ENCODE measurements at places on chromosomes 12 and 14. TPM values are rescaled to one million over a fixed set of nuclear protein-coding genes. Genes with fewer than 3 reads are reported as not detected.

DNA sequence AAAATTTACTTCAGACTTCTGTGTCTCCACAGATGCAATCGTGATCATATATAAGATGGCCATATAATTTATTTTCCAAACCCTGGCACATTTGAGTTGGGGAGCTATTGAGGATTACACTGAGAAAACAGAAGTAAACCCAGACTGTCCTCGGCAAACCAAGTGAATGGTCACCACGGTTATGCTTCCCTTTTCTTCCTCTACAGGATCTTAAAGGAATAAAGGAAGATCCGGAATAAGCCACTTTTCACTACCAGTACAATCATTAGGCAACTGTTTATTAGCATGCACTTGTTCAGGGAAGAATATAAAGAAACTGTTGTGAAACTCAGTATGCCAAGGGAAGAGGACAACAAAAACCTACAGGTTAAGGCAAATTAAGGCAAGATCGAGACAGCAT is 27.6 kb downstream of the SBNO1 start:
- no peaks in the 10 kb centered on the region for H3K4me1 ChIP-seq
- H3K27ac ChIP-seq: no peak overlapping the region
- H3K27me3 ChIP-seq: no peaks in the 10 kb centered on the region
- H3K36me3 ChIP-seq: no peaks in the 10 kb centered on the region

GRCh38 chr14:28661171-28661772 is 105.3 kb upstream of the FOXG1 start:
- H3K4me3 ChIP-seq: no peak overlapping the region
- no peak for DNase-seq
- H3K27me3 ChIP-seq: no peaks in the 10 kb centered on the region

The APOF gene
- not detected for polyA plus RNA-seq

The MANSC4 gene
- not detected for polyA plus RNA-seq
